ENCODE measurements at places on chromosomes 5 and 9.
A peak's percentile ranks its signal among the peaks of the same experiment; 100 is the strongest.

DNA sequence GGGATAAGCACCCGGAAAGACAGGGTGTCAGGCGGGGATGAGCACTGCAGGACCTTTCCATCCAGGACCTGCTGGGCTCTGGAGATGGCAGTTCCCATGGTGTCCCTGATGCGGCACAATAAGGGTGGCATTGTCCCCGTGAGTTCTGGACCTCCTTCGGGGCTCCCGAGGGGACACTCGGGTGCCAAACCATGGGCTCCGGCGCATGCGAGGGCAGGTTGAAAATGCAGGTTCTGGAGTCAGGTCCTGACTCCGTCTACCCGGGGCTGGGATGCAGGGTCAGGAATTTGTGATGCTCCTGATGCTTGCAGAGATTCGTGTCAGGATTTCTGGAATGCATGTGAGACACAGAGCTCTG is 682 bp downstream of the FCN2 start:
- DNase-seq = no peak

- no peak for DNase-seq
Observed at GRCh38 chr9:80500300-80500699, 928.5 kb downstream of the TLE4 start.

DNA sequence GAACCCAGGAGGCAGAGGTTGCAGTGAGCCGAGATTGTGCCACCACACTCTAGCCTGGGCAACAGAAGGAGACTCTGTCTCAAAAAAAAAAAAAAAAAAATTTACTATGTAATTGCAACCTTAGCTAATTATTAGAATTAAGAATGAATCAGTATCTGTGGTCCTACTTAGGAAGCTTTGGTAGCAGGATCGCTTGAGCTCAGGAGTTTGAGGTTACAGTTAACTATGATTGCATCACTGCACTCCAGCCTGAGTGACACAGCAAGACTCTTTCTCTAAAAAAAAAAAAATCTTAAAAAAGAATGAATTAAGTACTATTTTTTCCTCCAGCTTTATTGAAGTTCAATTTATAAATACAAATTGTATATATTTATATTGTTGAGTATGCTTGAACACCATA is 16.7 kb downstream of the NDUFAF2 start:
- no peak for DNase-seq

- DNase-seq = no peak
Observed at GRCh38 chr5:167900340-167900935, 391.0 kb upstream of the WWC1 start.

DNA sequence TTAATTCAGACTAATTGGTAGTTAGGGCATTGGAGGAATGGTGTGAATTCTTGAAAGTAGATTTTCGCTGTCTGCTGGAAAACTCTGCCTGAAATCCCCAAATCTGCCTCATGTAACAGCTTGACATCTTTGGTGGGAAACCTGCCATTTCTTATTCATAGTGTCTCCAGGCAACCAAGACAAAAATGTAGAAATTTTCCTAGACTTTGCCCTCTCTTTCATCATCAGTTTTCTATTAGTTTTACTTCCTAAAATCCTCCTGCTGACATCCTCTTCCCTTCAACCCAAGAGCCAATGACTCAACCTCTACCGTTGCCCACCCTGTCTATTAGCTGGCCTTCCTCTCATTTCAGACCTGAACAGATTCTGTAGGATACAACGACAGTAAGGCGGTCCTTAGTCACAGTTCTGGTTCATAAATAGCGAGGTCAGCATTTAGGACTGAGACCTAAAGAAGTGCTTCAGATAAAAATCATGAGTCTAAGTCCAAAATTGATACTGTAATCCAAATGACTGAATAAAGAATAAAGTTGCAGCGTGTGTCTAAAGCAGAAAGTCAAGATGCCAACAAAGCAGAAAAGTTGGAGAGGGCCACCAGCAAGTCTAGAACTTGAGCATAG is 133.9 kb downstream of the MUSK start:
- no peak for DNase-seq

DNA sequence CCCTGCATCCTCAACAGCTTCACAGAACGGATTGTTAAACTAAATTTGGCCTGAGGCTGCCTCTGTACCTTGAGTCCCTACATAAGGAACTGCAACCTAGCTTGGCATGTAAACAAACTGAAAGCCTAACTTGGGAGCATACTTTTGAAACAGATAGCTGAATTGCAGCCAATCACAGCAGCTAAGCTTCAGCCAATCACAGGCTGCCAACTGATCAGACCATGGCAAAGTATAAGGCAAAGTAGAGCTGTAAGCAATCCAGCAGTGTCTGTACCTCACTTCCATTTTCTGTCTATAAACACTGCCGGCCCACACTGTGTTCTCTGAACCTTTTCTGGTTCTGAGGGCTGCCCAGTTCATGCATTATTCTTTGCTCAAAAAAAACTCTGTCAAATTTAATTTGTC is 8.9 kb upstream of the ZNF483 start:
- DNase-seq = no peak

GRCh38 chr9:137691646-137692351 is 73.0 kb downstream of the EHMT1 start:
- no peak for DNase-seq

GRCh38 chr9:14531341-14532269 is 161.6 kb downstream of the ZDHHC21 start:
- DNase-seq = no peak

DNA sequence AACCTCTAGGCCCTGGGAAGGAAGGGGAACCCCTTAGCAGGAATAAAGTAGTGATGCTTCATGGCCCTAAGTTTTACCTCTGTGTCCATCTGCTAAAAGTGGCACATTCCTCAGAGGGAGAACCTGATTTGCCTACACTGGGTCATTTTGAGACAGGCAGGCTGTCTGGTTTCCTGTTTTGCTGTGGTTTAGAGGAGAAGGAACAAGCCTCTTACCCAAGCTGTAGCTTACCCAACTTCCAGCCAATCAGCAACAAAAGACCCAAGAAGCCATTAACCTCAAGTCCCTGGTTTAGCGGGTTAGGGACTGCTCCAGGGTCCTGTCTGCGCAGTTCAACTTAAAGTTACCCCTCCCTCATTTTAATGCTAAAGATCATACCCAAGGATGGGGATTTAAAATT is 411.0 kb downstream of the MAT2B start:
- peak; percentile 29 for DNase-seq

- DNase-seq = no peak
Observed at GRCh38 chr5:111856876-111857466, 100.0 kb upstream of the NREP start.

- DNase-seq = no peak
Observed at GRCh38 chr5:38692781-38693527, 136.5 kb upstream of the LIFR start.

GRCh38 chr5:172789687-172790495 is 18.9 kb upstream of the DUSP1 start:
- DNase-seq = no peak

DNA sequence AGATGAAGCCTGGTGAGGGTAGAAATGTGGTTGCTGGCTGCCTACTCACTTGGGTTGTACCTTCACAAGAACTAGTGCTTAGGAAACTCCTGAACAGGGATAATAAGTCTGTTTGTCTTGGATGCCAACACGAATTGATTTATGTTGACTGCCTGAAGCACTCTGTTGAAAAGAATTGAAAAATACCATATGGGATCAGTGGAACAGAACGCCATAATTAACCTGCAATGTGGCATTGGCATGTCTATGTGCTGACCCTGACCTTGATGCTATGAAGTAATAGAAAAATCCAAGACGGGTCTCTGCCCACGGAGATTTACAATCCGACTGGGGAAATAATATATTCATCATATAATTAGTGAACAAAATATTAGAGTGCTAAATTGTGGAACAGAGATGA is 10.5 kb downstream of the LIX1 start:
- DNase-seq = no peak

DNA sequence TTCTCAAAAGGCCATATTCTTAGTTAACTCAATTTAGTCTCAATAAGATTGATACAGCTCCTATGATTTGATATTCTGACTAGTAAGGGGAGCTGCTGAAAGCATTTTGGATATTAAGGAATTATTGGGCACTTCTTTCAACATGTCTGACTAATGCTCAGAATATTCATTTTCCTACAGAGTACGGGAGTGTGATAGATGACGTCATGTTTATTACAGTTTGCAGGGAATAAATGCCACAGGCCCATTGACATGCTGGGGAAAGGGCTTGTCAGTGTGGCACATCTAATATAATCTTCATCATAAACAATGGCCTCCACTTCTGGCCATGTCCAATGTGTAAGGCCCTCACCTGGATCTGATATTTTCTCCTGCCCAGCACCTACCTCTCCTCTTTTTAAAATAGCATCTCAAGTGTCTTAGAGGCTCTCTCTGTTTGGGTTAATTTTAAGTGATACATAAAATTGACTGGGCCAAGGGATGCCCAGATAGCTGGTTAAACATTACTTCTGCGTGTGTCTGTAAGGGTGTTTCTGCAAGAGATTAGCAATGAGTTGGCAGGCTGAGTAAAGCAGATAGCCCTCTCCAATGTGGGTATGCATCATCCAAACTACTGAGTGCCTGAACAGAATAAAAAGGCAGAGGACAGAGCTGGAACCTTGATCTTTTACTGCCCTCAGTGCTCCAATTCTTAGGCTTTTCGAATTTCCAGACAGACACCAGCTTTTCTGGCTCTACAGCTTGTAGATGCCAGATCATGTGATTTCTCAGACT is 99.3 kb downstream of the SLC24A2 start:
- DNase-seq = no peak

GRCh38 chr5:14399054-14399692 is 182.4 kb upstream of the OTULINL start:
- no peak for DNase-seq

DNA sequence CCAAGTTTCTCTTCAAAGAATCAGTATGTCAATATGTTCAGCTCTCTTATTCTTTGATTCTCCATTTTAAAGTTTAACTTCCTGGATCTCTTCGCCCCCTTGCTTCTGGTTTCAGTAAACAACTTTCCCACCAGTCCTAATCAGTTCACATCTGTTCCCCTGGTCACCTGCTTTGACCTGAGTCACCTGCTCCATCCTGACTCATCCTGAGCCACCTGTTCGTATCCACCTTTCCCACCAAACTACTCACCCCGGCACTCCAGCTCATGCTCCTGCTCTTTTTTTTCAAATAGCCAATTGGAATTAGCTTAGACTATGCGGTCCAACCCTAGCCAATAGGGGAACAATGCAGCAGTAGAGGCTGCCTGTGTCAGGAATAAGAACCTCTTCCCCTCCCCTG is 23.6 kb upstream of the CSF1R start:
- DNase-seq = no peak

GRCh38 chr9:90861826-90862740 is 60.5 kb downstream of the SYK start:
- no peak for DNase-seq

- DNase-seq = no peak
Observed at GRCh38 chr9:6047020-6047419, 31.6 kb upstream of the RANBP6 start.

DNA sequence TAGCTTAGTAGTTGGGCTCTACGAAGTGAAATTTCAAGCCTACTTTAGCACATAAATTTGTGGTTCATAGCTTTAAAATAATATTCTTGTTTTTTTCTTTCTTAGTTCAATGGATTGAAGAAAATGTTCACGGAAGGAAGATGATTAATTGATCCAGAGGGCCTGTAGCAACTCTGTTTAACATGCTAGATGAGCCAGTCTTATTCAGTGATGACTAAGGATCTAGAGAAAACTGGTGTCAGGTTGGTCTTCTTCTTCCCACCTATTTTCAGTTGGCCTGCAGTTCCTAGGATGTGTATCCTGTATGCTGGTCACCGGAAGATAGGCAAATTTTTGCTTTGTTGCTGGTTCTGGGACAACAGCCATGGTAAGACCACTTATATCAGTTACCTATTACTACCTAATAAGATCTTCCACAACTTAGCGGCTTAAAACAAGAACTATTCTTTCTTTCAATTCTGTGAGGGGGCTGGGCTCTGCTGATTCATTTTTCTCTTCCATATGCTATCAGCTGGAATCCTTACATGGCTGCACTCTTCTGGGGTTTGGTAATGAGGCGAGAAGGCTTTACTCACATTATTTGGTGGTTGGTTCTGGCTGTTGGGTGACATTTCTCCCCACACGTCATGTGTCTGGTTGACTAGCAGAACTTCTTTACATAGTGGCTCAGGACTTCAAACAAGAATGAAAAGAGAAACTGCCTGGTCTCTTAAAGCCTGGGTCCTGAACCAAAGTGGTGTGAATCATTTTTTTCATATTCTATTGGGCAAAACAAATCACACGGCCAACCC is 182.7 kb upstream of the ACTBL2 start:
- DNase-seq = no peak

DNA sequence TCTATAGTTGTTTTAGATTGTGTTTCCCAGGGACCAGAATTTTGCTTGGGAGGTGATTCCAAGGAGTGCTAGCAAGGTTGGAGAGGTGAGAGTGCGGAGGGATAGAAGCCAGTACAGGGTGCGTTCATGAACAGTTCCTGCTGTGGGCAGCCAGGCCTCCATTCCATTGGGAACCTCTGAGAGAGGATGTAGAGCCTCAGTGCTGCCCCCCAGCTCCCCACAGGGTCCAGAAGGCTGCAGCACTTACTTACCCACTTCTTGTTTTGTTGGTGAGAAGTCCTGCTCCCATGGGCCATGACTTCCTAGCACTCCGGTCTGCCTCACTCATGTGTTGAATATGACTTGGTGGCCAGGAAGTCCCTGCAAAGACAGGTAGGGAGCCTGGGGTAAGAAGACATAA is 128.2 kb upstream of the GAS1 start:
- no peak for DNase-seq

DNA sequence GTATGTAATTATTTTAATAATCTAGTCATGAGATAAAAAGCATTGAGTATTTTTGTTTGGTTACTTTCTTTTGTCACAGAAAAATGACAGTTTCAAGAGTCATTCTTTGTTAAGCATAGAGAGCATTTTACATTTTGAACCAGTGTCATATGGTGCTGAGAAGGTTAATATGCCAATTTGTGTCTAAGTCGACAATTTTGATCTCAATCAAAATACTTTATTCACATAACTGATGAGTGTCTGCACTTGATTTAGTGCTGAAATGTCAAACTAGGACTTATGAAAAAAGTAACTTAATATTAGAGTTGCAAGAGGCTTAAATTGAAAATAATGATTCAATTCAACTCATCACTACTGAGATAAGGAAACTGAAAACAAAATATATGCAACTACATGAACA is 1804.6 kb upstream of the ACO1 start:
- DNase-seq = no peak

DNA sequence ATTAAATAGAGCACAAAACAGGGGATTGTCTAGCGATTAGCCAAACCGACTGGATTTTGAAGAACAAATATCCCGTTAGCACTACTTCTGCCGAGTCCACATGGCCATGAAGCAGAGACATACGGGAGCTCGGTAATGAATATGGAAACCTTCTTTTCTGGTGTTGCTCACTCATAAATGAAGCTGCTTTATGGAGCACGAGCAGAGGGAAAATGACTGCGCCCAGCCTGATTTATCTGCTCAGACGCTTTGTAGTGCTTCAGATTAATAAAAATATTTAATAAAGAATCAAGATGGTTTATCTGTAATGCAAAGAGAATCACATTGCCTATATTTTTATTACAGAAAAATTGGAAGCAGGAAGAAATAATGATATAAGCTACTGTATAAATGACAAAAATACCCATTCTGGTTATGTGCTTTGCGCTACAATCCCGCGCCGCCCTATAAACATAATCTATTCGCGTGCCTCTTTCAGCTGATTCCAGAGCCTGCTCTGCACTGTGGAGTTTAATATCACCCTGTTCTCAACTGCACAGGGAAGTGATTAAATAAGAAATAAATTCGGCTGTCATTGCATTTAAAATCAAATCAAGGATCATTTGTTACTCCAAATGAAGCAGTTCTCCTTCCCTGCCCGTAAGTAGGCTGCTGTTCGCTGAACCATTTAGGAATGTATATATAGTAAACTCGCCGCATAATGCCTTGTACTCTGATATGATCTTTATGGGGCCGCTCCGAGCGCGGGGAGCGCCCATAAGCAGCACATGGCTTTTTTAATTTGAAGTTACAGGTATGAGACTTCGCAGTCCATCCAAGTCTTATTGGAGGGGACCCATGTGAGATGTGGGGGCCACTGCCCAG is 22.3 kb upstream of the UBAC1 start:
- no peak for DNase-seq
